ENCODE measurements at places on chromosomes 13 and 19.

DNA sequence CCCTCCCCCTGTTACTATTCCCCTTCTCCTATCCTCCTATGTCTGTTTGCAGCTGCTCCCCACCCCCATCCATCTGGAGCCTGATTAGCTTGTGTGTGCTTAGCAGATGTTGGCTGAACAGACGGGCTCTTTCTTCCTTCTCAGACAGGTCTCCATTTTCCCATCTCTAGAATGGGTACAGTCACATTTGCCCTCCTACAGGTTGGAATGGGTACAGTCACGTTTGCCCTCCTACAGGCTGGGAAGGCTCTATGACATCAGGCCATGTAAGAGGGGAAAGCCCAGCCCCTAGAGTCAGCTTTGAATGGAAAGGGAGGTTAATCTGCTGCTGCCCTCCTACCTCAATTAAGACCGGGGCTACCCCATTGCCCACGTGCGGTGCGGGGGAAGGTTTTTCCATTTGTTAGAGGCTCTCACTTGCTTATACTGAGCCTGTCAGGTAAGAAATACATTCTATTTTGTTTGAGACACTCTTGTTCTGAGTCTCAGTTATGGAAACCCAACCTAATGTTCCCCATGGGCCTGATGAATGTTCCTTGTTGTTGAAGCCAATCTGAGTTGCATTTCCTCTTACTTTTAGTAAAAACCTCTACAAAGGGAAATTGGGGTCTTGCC lies 2.2 kb upstream of the CLEC17A start:
- DNase-seq, result no peak

- no peak for DNase-seq
These were observed 1.6 kb upstream of the KANK2 start for GRCh38 chr19:11198769-11199424.

GRCh38 chr19:14363183-14364097 lies 17.8 kb upstream of the ADGRE5 start:
- DNase-seq, result no peak

DNA sequence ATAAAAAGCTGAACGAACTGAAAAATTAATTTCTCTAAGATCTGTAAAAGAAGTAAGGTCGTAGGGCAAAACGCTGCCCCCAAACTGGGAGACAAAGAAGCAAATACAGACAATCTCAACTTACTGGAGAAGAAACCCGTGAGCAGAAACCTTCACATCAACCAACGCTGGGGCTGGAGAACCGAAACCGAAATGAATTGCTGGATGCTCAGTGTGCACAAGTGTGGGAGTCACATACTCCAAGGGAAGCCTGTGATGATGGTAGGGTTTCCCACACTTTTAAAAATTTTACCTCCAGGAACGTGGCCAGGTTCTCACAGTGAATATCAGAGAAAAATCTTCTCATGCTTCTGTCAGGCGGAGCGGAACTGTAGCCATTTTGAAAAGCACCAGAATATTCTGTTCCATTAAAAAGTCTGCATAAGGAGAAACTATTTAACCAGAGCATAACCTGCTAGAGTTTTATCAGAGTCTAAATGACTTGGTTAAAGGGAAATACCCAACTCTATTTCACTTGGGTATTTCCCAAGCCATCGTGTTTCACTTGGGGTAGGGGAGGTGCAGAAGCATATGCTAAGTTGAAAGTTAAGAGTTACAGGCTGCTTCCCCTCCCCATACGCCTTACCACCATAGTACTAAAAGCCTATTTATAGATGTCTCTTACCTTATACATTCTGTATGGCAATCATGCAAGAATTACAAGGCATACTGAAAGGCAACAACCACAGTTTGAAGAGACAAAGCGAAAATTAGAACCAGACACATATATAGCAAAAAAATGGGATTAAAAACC lies 110.5 kb upstream of the SLITRK1 start:
- DNase-seq, result no peak

DNA sequence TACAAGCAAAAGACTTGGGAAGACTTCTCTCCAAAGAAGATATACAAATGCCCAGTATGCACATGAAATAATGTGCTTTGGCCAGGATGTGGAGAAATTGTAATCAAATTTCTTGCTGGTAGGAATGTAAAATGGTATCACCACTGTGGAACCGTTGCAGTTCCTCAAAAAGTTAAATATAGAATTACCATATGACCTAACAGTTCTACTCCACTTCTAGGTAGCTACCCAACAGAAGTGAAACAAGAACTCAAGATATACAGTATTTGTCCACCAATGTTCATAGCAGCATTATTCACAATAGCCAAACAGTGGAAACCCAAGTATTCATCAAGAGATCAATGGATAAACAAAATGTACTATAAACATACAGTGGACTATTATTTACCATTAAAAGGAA lies 95.0 kb upstream of the KLF5 start:
- DNase-seq, result no peak

Data from stimulated activated CD8-positive, alpha-beta memory T cell treated with anti-CD3 and anti-CD28 coated beads, Interleukin-4, amount 100 ng/mL, for 4 hours (primary cell).